ENCODE measurements at places on chromosomes 11 and 22.

GRCh38 chr22:33850724-33851123 is 69.6 kb downstream of the LARGE1 start:
- DNase-seq, result no peak

DNA sequence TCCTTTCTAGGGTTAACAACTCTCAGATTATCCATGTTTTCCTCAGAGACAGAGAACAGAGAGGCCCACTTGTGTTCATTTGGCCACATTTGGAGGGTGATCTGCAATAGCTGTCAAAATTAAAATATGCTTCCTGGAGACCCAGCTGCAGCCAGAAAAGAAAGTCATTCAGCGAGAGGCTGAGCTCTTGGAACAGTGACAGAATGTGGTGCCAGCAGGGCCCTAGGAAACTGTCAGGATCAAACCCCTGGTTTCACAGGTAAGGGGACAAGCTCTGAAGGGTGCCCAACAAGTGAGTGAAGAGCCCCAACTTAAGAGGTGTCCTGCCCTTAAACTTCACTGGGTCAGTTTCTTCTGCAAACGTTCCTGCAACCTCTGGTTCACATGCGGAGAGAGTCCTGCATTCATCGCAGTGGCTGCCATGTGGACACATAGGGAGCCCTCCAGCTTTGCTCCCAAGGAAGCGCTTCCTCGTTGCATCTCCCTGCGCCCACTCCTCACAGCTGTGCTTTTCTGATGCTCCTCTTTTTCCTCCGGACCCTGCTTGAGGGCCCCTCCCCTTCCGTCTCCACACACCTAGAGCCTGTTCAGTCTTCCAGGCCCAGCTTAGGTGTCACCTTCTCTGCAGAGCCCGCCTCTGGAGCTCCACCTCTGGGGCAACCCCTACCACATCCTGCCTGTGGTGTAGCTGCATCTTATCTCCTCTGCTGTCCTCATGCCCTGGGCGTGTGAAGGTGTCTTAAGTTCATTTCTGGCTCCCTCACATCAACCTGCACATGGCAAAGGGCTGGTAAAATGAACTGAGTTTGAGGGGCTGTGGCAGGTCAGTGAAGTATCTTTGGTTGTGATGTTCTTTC is 3.9 kb downstream of the UCP3 start:
- DNase-seq, result no peak

GRCh38 chr11:35058669-35059434 is 80.1 kb upstream of the CD44 start:
- no peak for DNase-seq

- no peak for DNase-seq
Observed at GRCh38 chr11:10664496-10664895, 29.1 kb downstream of the IRAG1 start.

DNA sequence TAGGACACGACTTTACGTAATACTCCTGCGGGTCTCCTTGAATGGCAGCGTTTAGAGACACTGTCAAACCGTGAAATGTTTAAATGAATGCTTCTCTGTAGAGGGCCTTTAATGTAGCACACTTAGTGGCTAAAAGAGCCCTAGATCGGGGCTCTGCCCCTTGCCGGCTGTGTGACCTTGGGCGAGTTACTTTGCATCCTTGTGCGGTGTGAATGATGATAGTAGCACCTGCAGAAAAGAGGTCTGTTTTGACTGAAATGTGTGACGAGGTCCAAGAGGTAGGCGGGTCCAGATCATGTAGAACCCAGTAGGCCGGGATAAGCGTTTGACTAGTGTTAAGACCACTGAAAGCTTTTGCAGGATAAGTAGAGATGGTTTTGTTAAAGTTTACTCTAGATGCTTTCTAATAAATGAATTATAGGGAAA is 866 bp downstream of the MED17 start:
- DNase-seq, result no peak

- no peak for DNase-seq
Observed at GRCh38 chr11:107563702-107564101, 1.8 kb downstream of the ALKBH8 start.

- DNase-seq, result no peak
Observed at GRCh38 chr11:22456993-22457762, 119.0 kb downstream of the SLC17A6 start.

GRCh38 chr11:118625976-118626375 is 18.6 kb downstream of the PHLDB1 start:
- DNase-seq, result no peak

DNA sequence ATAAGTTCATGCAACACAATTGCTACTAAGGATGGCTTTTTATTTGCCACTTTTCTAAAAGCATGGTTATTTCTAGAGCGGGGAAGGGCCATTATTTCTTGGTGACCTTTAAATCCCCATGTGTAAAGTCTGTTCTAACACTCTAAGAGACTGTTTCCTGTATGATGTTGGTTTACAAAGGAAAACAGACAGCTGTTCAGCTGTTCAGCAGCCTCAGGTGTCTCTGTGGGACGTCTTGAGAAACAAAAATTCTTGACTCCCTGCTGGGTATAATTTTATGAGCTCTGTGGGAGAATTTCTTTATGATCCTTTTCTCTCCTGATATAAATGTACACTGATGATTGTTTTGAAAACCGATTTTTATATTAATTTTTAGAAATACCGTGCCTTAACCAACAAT is 13.9 kb downstream of the MUC15 start:
- DNase-seq, result no peak

GRCh38 chr11:44388828-44389657 is 79.1 kb upstream of the ALX4 start:
- no peak for DNase-seq

GRCh38 chr22:32743046-32743445 is 58.5 kb upstream of the TIMP3 start:
- no peak for DNase-seq

GRCh38 chr11:130076778-130077481 is 7.2 kb downstream of the APLP2 start:
- no peak for DNase-seq

DNA sequence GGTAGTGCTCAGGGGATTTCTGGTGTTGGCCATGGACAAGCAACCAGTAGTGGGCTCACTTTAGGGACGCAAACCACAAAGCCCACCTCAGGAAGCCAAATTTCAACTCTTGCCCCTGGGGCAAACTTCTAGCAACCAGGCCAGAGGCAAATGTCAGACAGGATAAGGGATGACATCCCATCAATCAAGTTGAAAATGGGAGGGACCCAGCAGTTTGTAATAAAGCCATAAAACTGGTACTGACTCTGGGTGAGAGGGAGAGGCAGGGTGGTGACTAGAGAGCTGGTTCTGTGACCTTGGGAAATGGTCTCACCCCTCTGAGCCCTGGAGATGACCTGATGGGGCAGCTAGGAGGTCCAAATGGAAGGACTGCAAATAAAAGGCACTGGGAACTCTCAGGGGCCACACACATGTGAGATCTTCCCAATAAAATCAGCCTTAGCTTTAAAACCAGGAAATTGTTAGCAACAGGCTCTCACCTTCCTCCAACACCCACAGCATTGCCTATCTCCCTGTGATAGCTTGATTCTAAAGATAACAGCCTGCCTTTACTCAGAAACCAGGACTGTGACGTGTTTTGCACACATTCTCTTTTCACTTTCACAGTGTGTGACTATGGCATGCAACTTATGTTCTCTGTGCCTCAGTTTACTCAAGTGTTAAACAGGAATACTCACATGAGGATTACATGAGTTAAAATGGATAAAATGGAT is 6.4 kb upstream of the TBC1D10A start:
- no peak for DNase-seq

DNA sequence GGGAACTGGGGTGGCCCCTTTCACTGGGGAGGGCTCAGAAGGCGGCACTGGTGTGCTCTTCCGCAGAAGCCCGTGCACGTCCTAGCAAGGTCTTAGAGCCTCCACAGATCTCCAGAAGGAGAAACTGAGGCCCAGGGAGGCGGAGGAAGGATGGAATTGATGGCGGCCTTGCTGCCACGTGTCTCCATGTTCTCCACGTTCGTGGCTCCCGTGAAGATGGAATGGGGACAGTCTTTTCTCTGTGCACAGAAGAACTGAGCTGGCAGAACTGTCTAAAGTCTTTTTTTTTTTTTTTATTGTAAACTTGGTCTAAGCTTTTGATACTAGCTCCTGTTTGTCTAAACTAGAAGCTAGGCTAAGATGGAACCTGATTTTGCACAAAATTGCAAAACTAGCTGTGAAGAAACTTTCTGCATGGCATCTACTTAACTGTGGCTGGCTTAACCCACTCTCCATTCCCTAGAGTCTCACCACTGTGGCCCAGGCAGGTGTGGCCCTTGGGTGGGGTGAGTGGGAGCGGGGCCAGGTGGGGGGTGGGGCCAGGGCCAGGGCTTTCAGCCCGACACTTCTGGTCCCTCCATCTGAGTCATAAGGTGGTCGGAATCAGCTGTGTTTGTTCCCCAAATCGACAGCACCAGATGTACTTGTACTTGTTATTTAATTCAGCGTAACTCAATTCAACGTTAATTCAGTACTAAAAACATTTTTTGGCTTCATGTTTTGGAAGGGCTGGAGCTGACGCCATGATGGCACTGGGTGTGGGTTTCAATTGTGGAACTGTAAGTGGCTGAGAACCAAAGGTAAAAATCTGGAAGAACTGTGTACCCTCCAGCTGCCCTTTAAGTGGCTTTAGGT is 120.7 kb downstream of the MPPED1 start:
- DNase-seq, result no peak

GRCh38 chr11:113549611-113550578 is 74.7 kb upstream of the DRD2 start:
- no peak for DNase-seq

- no peak for DNase-seq
Observed at GRCh38 chr11:43708776-43709175, 28.2 kb downstream of the HSD17B12 start.

- no peak for DNase-seq
Observed at GRCh38 chr11:129969920-129970319, 32.7 kb downstream of the PRDM10 start.

DNA sequence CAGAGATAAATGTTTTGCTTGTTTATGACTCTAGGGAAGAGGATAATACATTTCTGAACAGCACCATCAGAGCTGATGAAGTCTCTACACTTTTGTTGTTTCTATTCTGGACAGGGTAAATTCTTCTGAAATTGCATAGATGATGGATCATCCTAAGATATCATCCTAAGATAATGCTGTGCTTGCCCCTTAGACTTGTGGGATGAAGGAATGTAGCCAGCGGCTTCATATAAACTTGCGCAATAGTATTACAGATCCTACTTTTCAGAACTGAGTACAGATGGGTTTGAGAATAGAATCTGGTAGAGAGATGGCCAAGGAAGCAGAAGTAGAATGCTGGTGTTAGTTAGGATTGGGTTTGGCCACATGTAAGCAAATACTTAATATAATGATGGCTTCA is 61.0 kb downstream of the NCAM1 start:
- no peak for DNase-seq

DNA sequence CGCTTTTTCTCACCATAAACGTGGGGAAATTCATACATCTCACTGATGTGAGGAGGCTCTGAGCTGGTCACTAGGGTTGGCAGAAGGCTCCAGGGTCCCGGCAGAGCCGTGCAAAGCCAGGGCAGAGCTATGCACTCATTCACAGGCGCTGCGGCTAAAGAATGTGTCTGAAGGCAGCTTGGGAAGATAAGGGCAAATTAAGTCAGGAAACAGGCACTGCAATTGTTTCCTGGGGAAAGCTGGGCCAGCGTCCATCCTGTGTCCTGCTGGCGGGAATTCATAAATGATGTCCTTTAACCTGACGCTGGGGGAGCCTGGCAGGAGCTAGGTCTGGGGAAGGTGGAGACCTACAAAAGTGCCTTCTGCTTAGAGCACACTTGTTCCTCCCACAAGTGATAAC is 27.6 kb downstream of the PKNOX2 start:
- no peak for DNase-seq

GRCh38 chr11:58958500-58958899 is 19.2 kb downstream of the GLYATL1 start:
- no peak for DNase-seq

DNA sequence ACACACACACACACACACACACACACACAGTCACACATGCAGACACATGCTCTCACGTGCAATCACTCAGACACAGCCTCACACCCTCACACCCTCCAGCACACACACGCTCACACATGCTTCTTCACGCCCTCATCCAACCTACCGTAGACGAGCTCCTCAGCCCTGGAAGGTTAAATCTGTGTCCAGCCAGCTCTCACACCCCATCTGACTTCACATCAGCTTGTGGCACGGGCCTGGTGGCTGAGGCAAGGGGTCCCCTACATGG is 1.3 kb upstream of the SCUBE1 start:
- no peak for DNase-seq

- DNase-seq, result no peak
Observed at GRCh38 chr22:39087881-39088684, 9.0 kb upstream of the APOBEC3H start.

- DNase-seq, result no peak
Observed at GRCh38 chr11:125378571-125378970, 117.5 kb downstream of the FEZ1 start.

DNA sequence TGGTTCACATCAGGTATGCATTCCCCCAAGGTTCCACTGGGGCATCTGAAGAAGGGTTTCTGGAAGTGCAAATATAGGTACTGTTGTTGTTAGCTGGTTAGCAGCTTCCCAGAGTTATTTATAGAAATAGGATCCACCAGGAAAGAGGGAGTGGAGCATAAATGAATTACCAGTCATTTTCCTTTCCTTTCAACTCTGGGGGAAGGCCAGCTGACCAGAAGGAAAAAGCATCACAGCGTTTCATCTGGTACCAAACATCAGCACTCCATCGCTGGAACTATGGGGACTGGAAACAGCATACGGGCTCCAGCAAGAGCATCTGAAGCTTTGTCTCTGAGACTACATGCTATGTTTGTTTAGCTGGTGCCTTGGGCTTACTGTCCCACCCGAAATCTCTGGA is 378.2 kb upstream of the NARS2 start:
- DNase-seq, result no peak

GRCh38 chr11:74265256-74265655 is 46.2 kb downstream of the P4HA3 start:
- DNase-seq, result no peak

DNA sequence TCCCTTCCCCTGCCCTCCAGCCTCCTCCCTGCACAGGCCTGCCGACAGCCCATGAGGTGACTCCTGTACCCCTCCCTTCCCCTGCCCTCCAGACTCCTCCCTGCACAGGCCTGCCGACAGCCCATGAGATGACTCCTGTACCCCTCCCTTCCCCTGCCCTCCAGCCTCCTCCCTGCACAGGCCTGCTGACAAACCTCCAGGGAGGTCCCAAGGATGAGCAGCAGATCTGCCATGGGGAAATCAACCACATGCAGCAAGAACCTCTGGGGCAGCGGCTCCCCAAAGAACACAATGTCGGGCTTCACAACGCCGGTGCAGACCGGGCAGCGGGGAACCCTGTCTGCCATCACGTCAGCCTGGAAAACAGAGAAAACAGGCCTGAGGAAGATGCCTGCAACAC is 12.3 kb downstream of the SIRT3 start:
- DNase-seq, result no peak

- peak; percentile 65 for DNase-seq
Observed at GRCh38 chr11:11966826-11967668, 41.4 kb downstream of the DKK3 start.

- no peak for DNase-seq
Observed at GRCh38 chr11:124920870-124921609, 2.0 kb downstream of the HEPN1 start.

DNA sequence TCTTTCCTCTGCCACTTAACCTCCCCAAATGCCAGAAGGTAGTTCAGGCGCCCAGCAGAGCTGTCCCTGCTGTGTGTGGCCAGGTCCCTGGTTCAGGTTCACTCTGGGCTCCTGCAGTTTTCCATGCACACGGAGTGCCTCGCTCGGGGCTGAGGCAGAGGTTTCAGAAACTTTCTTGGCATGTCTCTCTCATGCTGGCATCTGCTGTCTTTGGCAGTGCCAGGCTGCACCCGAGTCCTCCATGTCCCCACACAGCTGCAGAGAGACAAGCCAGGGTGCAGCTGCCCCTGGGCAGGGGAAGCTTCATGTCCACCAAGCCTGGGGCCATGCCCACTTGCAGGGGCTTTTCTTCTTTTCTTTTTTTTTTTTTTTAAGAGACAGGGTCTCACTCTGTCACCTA is 7.0 kb upstream of the NEFH start:
- DNase-seq, result no peak
